ENCODE measurements at places on chromosomes 16 and 17.

DNA sequence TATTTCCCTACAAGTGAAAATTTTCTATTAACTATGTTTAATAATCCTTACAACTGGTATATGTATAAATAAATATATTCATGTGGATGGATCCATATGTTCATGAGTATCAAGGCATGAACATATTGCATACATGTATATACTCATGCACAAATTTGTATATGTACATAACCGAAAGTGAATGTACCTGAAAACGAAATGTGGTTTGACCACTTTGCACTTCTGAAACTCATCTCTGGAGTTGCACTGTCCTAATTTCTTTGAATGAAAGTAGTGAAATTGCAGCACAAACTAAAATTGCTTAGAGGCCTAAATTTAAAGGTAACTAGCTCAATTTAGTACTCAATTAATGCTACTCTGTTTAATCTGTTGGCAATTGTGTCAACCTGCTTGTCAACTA is 27.4 kb upstream of the GNAO1 start:
- no peak for DNase-seq

GRCh38 chr17:44547625-44548267 is 9.5 kb upstream of the FZD2 start:
- DNase-seq: no peak

DNA sequence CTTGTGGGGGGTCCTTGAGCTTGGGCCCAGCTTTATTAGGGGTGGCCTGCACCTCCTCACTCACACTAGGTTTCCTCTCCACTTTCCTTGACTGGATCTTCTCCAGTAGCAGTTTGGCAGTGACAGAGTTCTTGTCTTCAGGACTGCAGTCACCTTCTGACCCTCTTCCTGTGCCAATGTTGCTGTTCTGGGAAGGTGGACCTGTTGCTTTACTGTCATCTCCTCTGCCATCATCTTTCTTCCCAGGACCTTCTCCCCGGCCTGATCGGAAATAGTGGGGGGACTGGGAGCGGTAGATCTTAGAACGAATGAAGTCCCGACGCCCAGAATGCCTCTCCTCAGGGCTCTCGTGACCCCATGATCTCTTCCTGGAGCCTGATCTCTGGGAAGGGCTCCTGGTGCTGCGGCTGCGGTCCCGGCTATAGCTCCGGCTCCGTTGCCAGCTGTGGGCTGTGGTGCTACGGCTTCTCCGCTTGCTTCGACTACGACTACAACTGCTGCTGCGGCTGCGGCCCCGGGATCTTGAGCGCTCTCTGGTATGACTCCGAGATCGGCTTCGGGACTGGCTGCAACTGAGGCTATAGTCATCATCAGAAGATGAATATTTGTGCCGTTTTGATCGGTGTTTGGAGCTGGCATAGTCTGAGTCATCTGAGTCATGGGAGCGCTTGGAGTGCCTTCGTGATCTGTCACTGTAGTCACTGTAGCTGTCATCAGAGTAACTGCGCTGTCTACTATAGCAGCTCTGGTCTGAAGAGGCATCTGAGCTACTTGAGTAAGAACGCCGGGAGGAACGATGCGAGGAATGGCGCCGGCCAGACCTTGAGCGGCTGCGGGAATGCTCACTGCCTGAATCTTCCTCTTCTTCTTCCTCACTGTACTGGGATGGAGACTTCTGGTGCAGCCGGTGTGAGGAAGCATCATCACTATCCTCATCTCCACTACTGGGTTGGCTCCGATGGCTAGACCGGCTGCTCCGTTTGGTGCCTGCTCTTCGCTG is 9.5 kb upstream of the ITGA2B start:
- DNase-seq: no peak

GRCh38 chr17:68184141-68184571 is 63.7 kb upstream of the AMZ2 start:
- no peak for DNase-seq

- DNase-seq: no peak
Observed at GRCh38 chr17:27076814-27077213, 217.1 kb upstream of the WSB1 start.

DNA sequence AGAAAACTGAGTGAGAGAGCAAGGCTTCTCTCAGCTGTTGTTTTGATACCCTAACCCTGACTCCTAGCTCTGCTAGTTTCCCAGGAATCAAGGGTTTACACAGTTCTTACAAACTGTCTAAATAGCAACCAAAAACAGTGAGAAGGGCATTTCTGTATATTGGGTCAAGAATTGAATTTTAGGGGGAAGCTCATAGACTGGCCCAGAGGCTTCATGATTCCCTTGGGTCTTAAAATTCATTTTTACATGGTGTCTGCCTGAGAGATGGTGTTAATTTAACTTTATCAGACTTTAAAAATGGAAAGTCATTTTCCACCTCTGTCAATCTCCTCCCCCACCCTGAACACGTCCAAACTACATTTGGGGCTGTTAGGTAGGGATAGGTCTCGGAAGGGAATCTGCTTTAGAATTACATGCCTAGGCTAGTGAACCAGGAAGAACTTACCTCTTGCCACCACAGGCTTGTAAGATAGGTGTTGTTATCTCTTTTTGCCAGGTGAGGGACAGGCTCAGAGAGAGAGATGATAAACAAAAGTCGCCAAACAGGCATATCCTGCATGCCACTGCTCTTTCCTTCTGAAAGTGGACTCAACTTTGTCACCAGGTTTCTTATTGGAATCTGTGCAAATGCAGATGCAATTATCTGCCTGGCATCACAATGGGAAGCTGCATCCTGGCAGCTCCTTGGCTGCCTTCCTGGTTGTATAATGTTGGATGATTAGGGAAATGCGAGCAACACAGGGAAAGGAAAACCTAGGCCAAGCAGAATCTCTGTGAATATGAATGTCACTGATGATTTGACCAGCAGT is 3.1 kb downstream of the PHAF1 start:
- no peak for DNase-seq

DNA sequence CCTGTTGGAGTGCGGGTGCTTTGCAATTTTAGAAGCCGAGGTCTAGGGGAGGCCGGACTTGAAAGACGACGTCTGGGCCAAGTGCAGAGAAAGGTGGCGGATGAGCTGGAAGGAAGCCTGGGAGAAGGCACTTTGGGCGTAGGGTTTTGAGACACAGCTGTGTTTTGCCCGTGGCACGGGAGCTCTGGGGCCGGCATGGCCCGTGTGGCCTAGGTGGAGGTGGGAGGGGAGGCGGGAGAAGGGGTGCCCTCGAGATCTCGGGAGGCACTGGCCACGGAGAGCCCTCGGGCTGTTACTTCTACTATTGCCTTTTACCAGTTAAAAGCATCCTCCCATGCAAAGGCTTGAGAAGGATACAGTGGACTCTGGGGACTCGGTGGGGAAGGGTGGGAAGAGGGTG is 161.9 kb downstream of the FOXL1 start:
- no peak for DNase-seq

- no peak for DNase-seq
Observed at GRCh38 chr16:13414154-13414553, 505.8 kb upstream of the ERCC4 start.

- DNase-seq: peak; percentile 86
Observed at GRCh38 chr17:78168242-78168902, at the start of gene SYNGR2. SYNGR2 (plus strand) TSS chr17:78168581; CDS start chr17:78168617, 36 bp downstream.

GRCh38 chr17:34070712-34071111 is 184.4 kb upstream of the CCL2 start:
- DNase-seq: no peak

GRCh38 chr16:83312015-83312717 is 495.6 kb upstream of the HSBP1 start:
- no peak for DNase-seq

DNA sequence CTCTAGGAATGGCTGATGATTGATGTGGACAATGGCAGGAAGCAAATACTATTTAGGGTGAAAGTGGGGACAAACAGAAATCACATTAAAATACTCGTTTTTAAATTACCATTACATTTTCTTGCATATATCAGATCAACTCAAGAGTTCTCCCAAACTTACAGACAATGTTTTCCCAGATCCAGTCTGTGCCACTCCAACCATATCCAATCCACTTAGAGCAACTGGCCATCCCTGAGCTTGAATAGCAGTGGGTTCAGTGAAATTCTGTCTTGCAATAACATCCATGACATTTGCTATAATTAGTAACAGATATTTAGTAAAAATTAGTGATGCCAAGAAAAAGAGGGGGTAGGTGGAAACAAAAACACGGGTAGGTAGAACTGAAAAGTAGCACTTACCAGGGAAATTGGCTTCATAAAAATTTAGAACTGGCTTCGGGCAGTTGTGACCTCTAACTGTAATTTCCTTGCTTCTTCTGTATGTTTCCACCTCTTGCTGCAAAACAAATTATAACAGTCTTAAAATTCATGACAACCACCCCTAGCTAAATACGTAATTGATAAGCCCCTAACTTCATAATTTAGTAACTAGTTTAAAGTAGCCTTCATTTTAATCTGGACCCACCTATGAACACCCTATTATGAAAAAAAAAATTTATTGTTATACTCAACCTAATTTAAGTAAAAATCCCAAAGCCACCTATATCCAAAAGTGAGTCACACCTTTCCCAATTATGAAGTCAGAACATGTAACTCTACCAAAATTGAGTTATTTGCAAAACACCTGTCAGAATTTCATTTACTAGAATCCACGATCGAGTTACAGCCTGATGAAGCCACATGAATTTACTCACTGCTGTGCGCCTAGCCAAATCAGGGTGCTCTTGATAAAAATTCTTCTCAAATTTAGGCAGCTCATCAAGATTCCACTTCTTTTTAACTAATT is 2.0 kb downstream of the DDX5 start:
- DNase-seq: no peak

GRCh38 chr17:40596261-40596919 is 31.1 kb upstream of the CCR7 start:
- DNase-seq: no peak

DNA sequence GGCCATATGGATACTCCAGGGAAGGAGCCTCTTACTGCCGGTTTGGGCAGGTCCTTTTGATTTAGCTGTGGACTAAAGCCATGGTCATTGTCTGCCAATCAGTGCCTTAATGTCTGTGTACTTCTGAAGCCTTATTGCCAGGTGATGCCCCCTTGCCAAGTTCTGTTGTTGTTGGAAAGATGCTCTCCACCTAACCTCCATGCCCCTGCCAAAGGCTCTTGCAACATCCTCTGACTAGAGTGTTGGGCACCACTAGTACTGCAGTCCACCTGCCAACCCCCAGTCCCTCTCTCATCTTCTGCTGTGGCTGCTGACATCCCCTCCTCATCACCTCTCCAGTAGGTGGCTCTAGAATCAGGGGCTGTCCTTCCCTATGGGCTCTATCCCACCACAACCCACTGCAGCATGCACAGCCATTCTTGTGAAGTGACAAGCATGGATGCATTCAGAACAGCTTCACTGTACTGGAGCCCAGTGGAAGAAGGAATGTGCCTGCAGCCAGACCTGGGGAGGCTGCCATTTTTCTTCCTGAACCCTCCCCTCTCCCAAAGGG is 375.3 kb upstream of the CDH5 start:
- no peak for DNase-seq

DNA sequence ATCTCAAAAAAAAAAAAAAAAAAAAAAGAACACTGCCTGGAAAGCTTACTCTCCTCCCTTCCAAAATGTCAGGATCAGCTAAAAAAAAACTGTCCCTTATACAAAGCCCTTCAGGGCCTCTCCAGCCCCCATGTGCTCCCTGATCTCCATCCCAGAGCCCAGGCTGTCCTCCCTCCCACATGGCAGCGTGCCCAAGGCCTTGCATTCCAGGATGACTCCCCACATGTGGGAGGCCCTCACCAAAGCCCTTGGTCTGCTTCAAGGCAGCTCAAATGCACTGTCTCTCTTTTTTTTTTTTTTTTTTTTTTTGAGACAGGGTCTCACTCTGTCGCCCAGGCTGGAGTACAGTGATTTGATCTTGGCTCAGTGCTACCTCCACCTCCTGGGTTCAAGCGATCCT is 2.3 kb downstream of the FDXR start:
- no peak for DNase-seq

- DNase-seq: no peak
Observed at GRCh38 chr16:52964290-52964689, 88.4 kb downstream of the CHD9NB start.

DNA sequence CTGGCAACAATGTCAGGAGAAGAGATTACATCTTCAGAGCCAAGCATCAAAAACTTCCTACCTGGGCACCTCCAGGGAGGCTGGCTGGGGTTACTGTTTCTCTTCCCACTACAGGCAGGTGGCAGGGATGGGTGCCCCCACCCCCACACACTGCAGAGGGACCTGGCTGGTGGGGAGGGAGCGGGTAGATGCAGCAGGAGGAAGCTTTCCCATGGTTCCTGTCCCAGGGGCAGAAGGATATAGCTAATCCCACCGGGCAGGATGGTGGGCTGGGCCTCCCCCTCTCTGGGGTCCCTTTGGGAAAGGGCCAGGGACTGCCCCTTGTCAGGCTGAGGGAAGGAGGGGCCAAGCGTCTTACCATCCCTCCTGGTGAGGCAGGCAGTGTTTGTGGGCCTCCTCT is 16.7 kb upstream of the MTMR4 start:
- DNase-seq: no peak

DNA sequence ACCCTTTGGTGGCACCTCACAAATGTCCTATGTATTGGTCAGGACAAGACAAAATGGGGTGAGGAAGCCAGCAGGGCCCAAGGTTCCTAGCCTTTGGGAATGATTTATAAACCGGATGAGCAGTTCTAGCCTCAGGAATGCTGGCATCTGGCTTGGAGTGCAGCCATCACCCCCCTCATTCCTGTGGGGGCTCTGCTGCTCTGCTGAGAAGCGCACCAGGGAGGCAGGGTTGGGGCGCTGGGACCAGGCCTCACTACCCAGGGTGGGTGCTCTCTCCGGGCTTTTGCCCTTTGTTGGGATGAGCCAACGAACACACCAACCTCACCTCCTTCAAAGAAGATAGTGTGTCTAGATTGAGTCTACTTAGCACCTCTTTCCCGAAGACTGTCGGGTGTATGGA is 39.2 kb downstream of the TMEM11 start:
- no peak for DNase-seq

DNA sequence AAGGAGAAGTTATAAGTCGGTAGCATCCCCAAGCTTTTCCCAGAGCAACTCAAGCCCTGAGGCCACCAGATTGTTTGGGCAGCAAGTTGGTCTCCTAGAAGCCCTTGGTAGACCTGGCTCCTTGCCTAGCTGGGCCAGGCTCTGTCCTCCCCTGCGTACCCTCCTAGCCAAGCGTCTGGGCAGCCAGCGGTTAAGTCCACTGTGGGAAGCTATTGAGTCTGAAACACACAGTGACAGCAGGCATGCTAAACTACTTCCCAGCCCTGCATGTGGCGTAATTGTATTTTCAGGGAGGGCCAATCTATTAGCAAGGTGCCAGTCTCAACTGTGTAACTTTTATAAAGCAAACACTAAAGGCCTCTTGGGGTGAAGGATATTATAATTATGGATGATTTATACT is 419.1 kb upstream of the RBFOX1 start:
- DNase-seq: no peak

- DNase-seq: no peak
Observed at GRCh38 chr17:28983286-28984230, 22.3 kb downstream of the SEZ6 start.

- no peak for DNase-seq
Observed at GRCh38 chr17:4082136-4082924, 60.5 kb downstream of the ZZEF1 start.

All from activated CD4-positive, CD25-positive, alpha-beta regulatory T cell (primary cell).